ENCODE measurements at places on chromosomes 3 and 15. TPM values are rescaled to one million over a fixed set of nuclear protein-coding genes. Genes with fewer than 3 reads are reported as not detected.

The FBXO40 gene
- total RNA-seq: 0.15 TPM

The GABRR3 gene
- not detected for total RNA-seq

DNA sequence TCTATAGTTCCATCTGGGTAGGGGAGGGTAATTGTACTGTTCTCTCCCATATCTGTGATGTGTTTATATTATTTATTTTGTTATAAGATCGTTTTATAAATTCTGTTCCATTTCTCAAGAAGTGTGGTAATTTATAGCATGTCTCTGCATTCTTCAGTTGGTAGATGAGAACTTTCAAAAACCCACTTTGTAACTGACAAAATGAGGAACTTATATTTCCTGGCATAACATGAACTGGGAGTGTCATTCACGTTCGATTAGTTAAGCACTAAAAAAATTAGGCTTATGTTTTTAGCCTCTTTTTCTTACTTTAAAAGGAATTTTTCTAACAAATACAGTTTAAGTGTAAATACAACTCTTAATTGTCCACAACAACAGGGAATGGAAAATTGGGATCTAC lies 230.8 kb downstream of the CGGBP1 start:
- DNase-seq: no peak

DNA sequence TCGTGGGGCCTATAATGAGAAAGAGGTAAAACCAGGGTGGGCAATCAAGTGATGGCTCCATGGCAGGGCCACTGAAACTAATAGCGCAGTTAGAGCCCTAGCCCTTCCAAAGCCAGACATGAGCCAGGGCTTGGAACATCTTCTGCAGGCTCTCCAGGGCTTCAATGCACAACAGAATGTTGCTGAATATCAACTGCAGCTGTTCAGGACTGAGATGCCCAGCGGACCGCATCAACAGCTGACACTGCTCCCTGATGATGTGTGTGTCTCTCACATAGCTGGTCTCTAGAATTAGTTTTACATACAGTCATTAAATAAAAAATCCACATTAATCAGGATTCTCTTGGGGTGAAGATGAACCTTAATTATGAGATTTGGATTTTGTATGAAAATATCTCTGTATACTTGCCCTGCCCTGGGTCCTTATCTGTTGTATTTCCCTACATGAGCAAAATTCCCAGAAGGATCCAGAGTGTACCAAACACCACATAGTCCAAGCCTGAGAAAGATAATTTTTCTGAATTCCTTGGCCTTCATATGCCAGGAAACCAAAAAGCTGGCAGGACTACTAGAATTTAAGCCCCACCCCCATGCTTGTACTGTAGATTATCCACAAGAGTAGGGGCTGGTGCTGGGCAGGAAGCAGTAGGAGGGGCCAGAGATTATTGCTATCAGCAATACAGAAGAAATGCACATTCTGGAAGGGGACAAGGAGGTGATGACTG lies 7.7 kb upstream of the GOLGB1 start:
- no peak for DNase-seq

DNA sequence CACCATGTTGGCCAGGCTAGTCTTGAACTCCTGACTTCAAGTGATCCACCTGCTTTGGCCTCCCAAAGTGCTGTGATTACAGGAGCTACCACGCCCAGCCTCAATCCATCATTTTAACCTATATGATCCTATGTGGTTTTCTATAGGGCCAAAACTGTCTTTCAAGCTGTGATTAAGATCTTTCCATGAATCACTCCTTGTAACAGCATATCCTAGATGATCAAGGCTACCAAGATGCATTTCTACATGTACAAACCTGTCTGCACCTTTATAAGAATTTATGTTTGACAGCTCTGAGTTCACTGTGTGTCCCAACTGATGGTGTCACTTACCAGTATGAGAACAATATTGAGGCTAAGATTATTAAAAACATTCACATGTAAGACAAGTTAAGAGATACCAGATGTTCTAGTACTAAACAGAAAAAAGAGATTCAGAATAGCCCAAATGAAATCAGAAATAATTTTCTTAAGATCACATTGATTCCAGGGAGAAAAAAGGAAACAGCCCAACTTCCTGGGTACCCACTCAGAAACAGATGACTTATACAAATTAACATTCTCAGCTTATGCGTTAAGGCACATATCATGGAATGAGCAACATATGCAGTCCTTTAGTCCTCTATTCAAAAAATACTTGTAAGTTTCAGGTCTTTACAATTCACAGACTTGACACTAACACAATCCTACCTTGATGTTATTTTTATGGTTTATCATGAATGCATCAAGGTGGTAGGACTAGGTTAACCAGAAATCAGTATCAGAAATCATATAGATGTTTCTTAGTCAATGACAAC lies 24.8 kb upstream of the PPIB start:
- no peak for DNase-seq

DNA sequence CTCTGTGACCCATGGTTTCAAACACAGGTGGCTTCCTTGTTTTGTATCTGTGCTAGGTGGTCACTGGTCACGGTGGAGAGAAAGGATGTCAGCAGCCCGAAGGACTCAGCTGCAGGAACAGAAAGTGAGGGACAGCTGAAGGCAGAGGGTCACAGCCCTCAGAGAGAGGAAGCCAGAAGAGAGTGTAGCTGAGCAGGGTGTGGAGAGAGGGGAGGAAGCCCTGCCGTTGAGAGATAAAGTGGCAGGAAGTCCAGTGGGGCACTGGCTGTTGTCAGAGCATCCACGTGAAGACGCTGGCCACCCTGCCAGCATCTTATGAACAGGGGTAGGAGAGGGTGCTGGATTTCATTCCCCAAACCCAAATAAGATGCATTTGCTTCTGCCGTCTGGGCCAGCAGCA lies 36.9 kb downstream of the LIMD1 start:
- DNase-seq: no peak

- DNase-seq: no peak
Observed at GRCh38 chr3:9239680-9240079, 9.8 kb downstream of the SRGAP3 start.

DNA sequence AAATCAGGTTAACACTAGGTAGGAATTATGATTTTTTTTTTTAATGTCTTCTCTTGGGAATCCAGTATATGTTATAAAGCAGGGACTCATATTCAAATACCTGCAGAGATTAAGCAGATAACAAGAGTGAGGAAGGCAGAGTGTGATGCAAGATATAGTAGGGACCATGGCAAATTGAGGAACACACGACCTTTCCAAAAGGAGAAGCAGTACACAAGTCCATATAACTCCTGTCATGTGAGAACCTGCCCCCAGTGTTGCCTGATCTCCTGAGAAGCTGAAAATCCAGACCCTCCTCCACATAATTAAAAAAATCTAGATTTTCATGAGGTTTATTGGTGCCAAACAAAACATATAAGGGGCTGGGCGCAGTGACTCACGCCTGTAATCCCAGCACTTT lies 3.6 kb downstream of the RFC4 start:
- DNase-seq: no peak
